ENCODE measurements at places on chromosomes 16 and 17.

DNA sequence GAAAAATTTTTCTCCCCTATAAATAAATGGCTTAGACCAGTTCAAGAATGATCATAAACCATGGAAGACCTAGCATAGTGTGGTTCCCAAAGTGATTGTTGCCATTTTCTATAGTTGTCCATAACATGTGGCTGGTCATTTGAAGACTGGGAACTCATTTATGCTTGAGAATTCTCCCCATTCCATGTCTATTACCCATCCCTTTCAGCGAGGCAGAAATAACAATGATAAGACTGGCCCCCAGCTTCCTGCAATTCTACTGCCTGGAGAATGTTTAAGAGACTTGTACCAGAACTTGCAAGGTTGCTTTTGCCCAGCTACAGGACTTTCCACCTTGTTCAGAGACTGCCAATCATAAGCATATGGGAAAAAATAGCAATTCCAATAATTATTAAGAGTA lies 146.5 kb upstream of the CDH11 start:
- no peak for DNase-seq

- DNase-seq = no peak
Observed at GRCh38 chr17:70256751-70257150, 87.4 kb downstream of the KCNJ2 start.

GRCh38 chr17:28860363-28860808 lies 5.6 kb downstream of the ERAL1 start:
- DNase-seq = no peak

- DNase-seq = no peak
Observed at GRCh38 chr16:11108466-11108805, 147.6 kb downstream of the SOCS1 start.

DNA sequence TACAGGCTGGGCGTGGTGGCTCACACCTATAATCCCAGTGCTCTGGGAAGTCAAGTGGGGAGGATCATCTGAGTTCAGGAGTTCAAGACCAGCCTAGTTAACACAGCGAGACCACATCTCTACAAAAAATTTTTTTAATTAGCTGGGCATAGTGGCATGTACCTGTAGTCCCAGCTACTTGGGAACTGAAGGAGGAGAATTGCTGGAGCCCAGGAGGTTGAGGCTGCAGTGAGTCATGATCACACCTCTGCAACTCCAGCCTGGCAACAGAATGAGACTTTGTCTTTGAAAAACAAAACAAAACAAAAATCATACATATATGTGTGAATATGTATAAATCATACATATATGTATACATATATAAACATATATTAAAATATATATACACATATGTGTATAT lies 54.1 kb upstream of the MARCHF10 start:
- DNase-seq = no peak

- DNase-seq = no peak
Observed at GRCh38 chr17:64774888-64775540, 112.9 kb upstream of the SMURF2 start.

DNA sequence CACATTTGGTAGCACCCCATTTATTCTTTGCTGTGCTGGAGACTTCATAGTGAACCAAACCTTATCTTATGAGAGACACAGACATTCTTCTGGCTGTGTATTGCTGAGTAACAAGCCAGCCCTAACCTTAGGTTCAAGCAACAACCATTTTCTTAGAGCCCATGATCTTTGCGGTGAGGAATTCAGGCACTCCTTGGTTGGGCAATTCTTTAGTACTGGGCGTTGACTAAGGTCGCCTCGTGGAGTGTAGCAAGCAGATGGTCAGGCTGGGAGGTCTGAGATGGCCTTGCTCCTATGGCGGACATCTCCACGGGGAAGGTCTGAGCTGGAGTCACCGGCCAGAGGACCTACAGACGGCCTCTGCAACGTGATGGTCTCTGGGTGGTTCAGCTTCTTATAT lies 43.1 kb downstream of the ARSG start:
- no peak for DNase-seq

GRCh38 chr17:8360260-8360659 lies 16.2 kb downstream of the KRABD2 start:
- DNase-seq = no peak

GRCh38 chr17:71548540-71549190 lies 572.2 kb upstream of the SOX9 start:
- no peak for DNase-seq

DNA sequence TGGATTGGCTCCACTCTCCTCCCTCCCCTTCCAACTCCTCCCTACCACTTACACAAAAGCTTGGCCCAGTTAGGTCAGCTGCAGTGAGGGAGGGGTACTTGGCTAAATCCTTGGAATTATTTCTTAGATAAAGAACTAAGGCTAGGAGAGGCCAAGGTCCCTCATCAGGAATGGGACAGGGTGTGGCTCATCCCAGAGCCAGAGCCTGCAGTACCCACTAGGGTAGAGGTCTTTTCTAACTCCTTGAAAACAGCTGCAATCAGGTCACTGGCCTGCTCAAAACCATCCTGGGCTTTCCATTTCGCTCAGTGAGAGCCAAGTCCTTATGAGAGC lies 1.9 kb upstream of the SLC46A1 start:
- no peak for DNase-seq

Data from effector memory CD4-positive, alpha-beta T cell (primary cell).